ENCODE measurements at places on chromosomes 2 and 18.

- DNase-seq, result no peak
Observed at GRCh38 chr2:144456680-144457079, 63.2 kb downstream of the ZEB2 start.

DNA sequence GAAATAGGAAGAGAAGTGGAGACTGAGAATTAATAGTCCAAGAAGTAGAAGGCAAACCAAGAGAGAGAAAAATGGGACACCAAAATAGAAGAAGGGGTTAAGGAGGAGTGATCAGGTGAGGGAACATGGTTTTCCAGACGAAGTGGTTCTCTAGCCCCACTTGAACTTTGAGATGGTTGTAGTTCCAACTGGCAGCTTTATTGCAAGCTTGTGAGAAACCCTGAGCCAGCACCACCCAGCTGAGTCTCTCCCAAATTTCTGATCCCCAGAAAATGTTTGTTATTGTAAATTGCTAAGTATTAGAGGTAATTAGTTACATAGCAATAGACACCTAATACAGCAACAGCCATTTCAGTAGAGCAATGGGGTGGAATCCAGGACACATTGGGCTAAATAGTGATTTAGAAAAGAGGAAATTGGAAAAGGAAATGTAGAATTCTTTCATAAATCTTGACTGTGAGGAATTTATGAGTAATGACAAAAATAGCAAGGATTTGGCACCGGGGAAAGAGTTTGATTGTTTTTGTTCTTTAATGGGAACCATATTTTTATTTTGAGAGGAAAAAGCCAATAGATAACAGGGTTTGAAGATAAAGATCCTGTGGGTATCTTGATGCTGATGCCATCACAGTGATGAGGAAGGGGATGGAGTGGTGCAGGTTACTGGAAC, 62.1 kb upstream of the XDH start:
- DNase-seq, result no peak

DNA sequence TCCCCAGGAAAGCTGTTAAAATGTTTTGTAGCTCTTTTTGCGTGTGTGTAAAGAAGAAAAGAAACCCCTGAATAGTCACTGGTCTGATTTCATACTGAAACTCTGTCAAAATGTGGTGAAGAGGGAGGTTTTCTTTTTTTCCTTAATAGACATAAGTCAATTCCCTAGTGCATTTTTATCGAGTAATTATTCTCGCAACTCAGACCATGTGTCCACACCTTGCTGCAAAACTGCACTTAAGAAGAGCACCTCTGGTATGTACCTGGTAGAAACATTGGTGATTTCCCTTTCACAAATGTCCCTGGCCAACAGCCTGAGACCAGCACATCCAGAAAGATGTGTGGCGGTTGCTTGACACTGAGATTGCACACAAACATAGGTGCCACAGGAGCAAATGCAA, 159.9 kb downstream of the ZNF521 start:
- no peak for DNase-seq

- DNase-seq, result no peak
Observed at GRCh38 chr2:1755436-1756191, 11.3 kb upstream of the PXDN start.

GRCh38 chr2:196331851-196332250, 160.5 kb upstream of the STK17B start:
- no peak for DNase-seq

DNA sequence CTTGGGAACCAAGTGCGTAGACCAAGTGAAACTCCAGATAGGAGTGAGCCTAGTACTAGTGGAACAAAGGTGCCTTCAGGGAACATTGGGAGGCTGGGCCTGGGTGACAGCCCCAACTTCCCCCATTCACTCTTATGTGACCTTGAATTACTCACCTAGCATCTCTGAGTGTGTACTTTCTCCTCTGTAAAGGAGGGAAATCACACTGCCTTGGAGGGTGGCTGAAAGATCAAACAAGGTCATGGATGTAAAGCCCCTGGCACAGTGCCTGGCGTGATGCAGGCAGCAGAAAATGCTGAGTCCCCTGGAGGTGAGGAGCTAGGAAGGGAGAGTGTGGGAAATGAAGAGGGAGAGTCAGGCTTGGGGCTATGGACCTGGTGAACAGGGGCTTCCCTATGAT, 45.9 kb downstream of the MARCO start:
- no peak for DNase-seq

- no peak for DNase-seq
Observed at GRCh38 chr2:179410552-179411356, 146.1 kb upstream of the SESTD1 start.

DNA sequence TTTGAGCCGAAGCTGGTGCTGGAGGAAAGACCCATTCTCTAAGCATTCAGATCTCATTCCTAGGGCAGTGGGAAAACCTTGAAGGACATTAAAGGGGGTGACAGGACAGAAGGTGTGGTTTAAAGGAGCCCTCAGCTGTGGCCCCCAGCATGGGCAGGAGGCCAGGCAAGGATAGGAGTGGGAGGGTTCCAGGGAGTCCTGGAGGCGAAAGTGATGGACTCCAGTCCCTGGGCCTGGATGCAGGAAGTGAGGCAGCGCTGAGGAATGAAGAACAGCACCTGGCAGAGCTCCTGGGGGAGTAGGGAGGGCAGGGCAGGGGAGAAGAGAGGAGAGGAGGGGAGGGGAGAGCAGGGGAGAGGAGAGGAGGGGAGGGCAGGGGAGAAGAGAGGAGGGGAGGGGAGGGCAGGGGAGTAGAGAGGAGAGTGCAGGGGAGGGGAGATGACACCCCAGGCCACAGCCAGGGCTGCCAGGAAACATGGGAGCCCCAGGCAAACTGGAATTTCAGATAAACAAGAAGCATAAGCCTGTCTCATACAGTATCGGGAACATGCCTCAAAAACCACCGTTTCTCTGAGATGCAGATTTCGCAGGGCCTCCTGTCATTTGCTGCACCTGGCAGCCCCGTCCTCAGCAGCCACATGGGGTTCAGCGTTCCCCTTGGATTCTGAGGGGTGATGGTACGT, 5.7 kb downstream of the RAMP1 start:
- DNase-seq, result no peak

- no peak for DNase-seq
Observed at GRCh38 chr2:224545884-224546644, 39.1 kb downstream of the CUL3 start.

GRCh38 chr2:239814861-239815601, 210.1 kb downstream of the NDUFA10 start:
- no peak for DNase-seq

GRCh38 chr18:69209761-69210160, 190.9 kb upstream of the DOK6 start:
- DNase-seq, result no peak

DNA sequence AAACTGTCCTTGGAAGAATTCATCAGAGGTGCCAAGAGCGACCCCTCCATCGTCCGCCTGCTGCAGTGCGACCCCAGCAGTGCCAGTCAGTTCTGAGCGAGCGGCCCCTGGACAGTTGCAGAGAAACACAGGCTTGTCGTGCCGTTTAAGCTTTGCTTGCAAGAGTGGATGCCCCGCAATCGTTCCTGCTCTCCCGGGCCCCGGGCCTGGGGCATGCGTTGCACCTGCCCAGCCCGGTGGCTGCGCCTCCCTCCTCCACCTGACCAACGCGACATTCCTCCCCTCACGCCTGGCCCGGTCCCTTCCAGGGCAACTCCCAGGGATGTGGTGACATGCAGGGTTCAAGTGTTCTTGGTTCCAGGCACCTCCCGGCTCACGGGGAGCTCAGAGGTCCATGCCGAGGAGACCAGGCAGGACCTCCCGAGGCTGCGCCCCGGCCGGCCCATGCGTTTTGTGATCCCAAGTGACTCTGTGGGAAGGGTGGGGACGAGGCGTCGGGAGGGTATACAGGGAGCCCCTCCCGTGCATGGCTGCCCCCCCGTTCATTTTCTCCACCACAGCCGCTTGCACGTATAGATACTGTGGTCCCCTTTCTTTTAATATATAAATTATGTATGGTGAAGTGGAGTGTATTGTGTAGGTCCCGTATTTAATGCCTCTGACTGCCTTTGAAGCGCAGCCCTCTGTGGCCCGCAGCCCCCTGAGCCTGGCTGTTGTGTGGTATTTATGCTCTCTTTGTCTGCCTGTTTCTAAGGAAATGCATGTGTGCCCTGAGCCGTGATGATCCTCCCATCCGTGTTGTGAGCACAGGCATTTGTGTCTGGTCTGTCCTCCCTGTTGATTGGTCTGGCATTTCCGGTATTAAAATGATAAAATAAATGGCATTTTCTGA, 21.2 kb downstream of the ODC1 start:
- DNase-seq, result no peak

DNA sequence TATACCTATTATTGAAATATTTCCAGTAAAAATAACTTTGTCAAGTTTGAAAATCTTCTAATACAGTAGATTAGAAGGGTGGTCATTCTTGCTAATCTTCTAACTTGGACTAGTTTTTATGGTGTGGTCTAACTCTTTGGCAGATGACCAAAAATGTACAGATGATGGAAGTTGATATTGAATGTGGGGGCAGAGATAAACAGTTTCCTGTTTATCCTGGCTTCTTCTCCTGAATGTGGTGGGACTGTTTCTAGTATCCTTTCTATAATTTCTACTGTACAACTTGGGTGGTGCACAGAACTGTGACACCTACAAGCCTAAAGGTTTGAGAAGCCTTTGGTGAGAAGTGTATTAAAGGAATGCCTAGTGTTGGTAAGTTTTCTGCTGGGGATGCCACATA, 178.7 kb downstream of the PDE11A start:
- no peak for DNase-seq

DNA sequence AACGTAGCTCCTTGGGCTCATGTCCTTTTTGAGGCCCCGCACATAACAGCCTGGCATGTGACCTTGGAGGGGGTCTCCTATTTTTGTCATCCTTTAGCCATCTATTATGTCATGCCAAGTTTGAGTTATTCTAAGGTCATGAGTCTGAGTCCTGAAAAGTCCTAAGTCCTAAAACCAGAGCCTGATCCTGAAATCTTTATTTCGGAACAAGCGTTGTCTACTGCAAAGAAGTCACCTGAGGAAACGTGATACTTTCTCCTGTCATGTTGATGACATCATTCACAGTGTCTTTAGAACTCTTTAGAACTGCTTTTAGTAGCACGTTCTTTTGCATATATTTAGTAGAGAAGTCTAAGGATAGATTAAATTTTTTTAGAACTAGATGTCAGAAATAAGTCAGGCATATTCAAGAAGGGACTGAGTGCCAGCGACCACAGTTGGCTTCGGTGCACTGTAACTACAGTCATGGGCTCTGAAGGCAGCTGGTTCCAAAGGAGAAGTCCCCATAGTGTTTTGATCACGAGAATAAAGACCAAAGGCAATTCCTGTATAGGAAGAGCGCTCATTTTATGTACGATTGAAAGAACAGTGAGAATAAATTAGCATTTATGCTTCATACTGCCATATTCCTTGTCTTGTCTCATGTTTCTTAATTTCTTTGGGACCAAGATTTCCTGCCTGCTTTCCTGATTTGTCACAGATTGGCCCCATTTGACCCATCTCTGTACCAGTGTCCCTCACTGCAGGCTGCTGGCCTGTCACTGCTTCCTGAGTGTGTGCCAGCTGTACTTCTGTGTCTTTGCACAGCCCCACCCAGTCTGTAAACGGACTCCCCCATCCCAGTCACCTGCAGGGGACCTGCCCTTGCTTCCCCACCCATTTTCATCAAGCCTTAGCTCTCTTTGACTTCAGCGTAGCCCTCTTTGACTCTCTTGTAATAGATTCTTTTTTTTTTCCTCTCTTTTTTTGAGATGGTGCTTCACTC, 75.8 kb downstream of the ASAP2 start:
- no peak for DNase-seq

GRCh38 chr2:38105922-38106321, 30.0 kb upstream of the CYP1B1 start:
- no peak for DNase-seq

DNA sequence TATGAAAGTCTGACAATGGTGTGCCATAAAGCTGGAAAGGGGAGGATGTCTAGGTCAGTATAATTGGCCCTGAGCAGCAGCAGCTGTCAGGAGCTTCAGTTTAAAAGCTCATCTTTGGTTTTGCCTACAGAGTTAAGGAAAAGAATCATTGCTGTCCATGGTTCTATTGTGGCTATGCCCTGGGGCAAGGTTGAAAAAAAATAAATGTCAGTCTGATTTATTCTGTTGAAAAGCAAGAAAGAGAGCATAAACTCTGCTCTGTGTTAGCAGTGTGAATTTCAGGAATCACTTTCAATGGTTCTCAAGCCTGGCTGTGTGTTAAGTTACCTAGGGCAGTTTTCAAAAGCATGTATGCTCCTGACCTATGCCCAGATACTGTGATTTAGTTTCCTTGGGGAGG, 446.7 kb downstream of the SETBP1 start:
- DNase-seq, result no peak

GRCh38 chr2:36952748-36953197, 13.6 kb downstream of the STRN start:
- DNase-seq, result no peak

GRCh38 chr2:232622563-232622962, 10.8 kb upstream of the EFHD1 start:
- DNase-seq, result no peak

DNA sequence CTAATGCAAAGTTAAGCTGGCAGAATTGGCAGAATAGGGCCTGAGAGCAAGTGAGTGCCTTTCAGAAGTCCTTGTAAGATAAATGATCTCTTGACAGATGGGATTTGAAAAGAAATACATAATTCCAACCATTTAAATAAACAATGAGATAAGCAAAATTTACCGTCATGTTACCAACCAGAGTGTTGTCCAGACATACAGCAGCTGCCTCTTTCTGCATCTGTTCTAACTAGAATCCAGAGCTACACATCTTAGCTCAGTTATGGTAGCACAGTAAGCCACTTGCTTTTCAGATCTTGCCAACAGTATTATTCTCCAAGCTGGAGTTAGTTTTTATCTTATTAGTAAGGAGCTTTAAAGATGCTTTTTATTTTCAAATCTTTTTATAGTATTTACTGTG, 179.6 kb downstream of the BARD1 start:
- DNase-seq, result no peak

GRCh38 chr2:18741895-18742732, 152.7 kb upstream of the NT5C1B start:
- no peak for DNase-seq

GRCh38 chr18:77851802-77852201, 602.2 kb downstream of the GALR1 start:
- no peak for DNase-seq

DNA sequence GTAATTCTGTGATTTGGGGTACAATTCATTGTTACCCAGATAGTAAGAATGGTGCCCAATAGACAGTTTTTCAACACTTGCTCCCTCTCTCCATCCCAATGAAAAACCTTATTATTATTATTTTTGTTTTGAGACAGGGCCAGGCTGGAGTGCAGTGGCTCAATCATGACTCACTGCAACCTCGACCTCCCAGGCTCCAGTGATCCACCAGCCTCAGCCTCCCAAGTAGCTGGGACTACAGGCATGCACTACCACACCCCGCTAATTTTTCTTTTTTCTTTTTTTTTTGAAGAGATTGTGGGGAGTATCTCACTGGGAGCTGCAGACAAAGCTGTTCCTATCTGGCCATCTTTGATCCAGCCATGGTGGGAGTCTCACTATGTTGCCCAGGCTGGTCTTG, 7.2 kb downstream of the TGFA start:
- no peak for DNase-seq

DNA sequence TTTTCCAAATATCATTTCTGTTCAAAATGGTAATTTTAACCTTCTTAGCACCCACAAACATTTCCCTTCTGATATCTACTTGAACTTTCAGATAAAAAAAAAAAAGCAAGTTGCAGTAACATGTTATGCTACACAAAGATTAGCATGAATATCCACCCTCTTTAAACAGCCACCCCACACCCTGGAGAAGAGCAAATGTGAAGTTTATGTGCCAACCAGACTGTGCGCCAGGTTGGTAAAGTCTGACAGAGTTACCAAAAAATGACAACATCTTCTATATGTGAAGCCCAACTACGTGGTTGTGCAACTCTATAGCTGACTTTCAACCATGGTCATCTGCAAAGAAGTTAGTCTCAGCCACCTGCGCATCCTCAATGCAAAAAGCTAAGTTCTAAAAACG, 62.6 kb downstream of the BCL11A start:
- DNase-seq, result no peak

Data from effector memory CD8-positive, alpha-beta T cell (primary cell).